ENCODE measurements at places on chromosomes 12 and 14. TPM values are rescaled to one million over a fixed set of nuclear protein-coding genes. Genes with fewer than 3 reads are reported as not detected.

DNA sequence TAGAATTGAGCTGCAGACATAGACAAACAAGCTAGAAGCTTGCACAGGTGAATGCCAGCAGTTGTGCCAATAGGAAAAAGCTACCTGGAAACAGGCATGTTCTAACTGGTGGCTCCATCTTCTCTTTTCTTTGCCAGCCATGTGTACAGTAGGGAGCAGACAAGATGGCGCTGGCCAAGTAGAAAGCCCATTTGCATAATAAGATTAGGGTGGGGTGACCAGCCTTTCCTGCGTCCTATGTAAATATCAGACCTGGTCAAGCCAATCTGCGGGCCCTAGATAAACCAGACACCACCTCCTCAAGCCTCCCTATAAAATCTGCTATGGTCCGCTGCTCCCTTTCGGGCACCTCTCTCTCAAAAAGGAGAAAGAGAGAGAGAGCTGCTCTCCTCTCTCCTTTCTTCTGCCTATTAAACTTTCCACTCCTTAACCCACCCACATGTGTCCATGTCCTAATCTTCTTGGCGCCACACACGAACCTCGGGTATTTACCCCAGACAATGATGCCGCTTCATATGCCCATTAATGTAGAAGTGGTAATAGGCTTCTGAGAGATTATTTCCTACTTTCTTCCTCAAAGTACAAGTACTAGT lies 201.0 kb downstream of the SLC25A21 start:
- no peak for DNase-seq

GRCh38 chr12:106139422-106140171 lies 843 bp upstream of the NUAK1 start:
- no peak for DNase-seq

- no peak for DNase-seq
These were observed 28.7 kb downstream of the NKX2-8 start for GRCh38 chr14:36553656-36554260.

DNA sequence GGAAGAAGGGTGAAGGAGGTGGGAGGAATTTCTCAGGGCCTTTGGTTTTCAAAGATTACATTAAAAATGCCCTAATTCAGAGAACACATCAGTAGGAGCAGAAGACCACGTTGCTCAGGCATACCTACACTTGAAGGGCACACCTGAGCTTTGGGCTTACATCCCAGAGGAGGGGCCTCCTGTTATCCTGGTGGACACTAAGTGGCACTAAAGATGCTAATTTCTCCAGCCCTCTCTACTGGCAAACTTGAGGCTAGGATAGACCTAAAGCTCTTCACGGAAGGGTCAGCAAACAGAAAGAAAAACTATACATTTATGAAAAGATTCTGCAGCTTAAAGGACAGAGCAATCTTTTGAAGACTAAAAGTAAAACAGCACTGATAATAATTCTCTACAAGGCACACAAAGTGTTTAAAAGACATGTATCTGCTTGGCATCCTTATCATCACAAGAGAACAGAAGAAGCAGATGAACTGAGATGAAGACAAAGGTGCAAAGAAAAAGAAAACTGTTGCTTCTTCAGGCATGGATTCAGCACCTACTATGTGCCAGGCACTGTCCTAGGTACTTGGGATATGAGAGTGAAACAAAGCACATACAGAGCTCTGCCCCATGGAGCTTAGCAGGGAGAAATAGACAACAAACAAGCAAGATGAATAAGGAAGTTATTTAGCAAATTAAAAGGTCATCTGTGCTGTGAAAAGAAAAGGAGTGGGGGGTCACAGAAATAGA lies 137.5 kb downstream of the NUAK1 start:
- no peak for DNase-seq

The CFAP54 gene
- 0.08 TPM for polyA plus RNA-seq

The RPGRIP1 gene
- polyA plus RNA-seq = not detected

The RFLNA gene
- not detected for polyA plus RNA-seq

The CPNE6 gene
- polyA plus RNA-seq = not detected

The TAS2R20 gene
- not detected for polyA plus RNA-seq

The RPL10L gene
- polyA plus RNA-seq = not detected

The BEGAIN gene
- 0.26 TPM for polyA plus RNA-seq

Measured in CD8-positive, alpha-beta memory T cell (primary cell).